ENCODE measurements at places on chromosomes 2 and 18.

DNA sequence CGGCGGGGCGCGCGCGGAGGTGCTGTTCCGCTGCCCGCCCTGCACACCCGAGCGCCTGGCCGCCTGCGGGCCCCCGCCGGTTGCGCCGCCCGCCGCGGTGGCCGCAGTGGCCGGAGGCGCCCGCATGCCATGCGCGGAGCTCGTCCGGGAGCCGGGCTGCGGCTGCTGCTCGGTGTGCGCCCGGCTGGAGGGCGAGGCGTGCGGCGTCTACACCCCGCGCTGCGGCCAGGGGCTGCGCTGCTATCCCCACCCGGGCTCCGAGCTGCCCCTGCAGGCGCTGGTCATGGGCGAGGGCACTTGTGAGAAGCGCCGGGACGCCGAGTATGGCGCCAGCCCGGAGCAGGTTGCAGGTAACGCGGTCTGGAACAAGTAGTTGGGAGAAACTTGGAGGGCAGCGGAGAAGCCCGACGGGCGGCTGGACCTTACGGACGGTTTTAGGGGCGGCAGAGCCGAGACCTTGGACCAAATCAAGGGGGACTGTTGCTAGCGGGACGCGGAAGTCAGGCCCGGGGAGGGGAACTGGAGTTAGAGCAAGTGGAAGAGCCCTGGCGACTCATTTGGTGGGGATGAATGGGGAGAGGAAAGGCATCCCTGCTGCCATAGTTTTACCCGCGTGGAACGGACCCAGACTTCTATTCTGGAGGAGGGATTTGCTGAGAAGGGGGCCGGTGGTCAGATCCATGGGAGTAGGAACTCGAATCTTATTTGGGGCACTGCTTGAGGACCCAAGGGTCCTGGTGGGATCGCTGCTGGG lies 573 bp downstream of the IGFBP2 start:
- DNase-seq, result no peak

GRCh38 chr2:214801768-214802397 lies 7.6 kb downstream of the BARD1 start:
- no peak for DNase-seq

DNA sequence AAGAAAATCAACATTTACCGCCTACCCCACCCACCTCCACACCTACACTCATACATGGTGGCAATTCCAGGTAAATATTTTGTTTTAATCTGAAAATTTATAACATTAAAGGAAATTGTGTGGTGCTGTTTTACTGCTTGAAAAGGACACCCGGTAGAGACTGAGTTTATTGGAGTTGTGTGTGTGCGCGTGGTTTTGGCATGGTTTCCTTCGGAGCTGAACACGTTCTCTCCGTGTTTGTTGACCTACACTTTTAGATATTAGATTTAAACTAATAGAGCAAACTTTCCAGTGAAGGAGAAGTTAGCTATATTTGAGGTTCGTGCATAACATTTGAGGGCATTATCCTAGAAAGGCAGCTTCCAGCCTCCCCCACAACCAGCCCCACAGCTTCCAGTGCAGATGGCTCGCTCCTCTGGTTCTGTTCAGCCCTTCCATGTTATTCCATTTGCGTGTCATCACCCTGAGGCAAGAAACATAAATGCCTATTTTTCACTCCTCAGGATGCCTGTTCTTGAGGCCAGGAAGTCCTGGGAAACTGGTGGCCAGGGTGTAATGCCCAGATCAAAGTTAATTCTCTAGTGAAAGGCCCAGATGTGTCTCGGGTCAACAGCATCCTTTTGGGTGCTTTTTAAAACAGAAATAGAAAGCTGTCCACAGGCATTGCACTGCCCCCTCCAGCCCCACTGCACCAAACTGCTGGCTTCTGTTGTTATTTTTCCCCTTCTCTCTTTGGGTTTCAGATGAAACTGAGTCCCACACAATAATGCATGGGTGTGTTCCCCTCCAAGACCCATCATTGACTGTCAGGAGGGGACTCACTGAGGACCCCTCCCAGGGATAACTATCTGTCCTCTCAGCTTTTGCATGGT lies 190.2 kb downstream of the SETBP1 start:
- DNase-seq, result no peak

DNA sequence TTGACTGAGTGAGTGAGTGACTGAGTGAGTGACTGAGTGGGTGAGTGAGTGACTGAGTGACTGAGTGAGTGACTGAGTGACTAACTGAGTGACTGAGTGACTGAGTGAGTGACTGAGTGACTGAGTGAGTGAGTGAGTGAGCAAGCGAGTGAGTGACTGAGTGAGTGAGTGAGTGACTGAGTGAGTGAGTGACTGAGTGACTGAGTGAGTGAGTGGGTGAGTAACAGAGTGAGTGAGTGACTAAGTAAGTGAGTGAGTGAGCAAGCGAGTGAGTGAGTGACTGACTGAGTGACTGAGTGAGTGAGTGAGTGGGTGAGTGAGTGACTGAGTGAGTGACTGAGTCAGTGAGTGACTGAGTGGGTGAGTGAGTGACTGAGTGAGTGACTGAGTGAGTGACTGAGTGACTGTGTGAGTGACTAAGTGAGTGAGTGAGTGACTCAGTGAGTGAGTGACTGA lies 11.9 kb downstream of the MAL start:
- DNase-seq, result no peak

- DNase-seq, result peak; percentile 55
These were observed 58.8 kb downstream of the C2orf74 start for GRCh38 chr2:61220768-61221167.

GRCh38 chr2:11122380-11122779 lies 32.9 kb upstream of the SLC66A3 start:
- no peak for DNase-seq
